ENCODE measurements at places on chromosomes 5 and 9.
A peak's percentile ranks its signal among the peaks of the same experiment; 100 is the strongest.

DNA sequence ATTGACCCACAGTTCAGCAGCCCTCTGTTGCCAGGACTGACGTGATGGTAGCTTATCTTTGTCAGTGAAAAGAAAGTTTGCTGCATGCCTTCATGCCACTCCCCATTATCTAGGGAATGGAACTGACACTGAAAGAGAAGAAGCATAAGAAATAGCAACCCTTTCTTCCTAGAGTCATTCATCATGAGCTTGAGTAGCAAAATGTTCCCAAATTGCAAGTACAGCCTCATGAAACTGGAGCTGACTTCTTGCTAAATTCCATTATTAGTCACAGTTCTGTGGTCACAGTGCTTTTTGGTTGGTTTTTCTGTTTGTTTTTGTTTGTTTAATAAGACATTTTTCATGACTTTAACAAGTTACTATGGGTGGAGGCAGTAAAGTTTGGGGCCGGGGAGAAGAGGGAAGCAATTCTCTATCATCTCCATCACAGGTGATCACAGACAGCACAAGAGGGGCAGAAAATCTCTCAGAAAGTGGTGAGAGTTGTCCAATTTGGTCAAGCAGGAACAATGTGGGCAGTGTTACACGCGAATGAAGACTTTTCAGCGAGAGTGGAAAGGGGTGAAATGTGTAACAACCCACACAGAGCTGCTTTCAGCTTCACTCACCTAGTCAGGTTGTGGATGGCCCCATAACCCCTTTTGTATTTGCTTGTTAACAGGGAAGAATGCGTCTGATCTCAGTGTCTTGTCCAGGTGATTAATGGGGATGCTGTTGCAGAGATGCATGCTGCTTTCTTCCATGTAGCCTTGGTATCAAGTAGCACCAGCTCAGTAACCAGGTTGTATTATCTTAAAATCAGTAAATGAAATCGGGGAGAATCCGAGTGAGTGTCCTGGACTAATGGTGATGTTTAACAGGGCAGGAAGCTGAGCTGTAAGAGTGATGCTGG is 440.4 kb downstream of the DMRT2 start:
- H3K36me3 ChIP-seq: no peaks in the 10 kb centered on the region
- peaks cover 9% of the 10 kb centered on the region for H3K4me1 ChIP-seq
- no peak for DNase-seq
- no peak overlapping the region for H3K4me3 ChIP-seq

DNA sequence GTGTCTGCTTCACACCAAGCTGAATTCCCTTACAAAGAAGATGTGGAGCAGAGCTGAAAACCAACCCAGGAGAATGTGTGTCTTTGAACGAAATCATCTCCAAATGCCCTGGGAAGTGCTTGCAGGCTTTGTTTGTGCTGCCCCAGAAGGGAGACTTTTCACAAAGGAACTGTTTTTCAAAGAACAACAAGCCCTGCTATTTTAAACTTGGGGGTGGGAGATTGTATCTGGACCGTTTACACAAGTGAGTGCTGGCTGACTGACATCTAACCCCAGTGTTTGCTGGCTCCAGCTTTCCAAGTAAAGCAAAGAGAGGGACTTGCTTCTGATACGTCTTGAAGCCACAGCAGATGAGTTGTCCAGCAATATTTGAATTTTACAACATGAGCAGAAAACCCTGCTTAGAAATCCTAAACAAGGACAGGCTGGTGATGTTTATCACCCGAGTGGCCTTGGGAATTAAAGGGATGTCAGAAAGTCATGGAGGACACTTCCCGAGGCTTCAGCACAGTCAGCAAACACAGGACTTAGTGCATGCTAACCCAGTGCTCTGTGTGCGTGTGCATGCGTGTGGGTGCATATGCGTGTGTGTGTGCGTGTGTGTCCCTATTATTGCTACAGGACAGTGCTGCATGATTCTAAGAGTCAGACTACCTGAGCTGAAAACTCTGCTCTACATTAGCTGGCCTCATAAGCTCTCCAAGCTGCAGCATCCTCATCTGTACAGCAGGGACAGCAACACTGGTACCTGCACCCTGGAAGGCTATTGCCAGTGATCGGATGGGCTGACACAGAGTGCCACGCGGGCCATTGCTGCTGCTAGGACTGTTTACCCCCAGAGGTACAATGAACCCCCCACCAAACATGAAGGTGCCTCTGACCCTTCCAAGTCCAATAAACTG is 1.4 kb downstream of the ADAMTS12 start:
- no peaks in the 10 kb centered on the region for H3K36me3 ChIP-seq
- no peak overlapping the region for H3K27ac ChIP-seq
- peaks cover 5% of the 10 kb centered on the region for H3K4me1 ChIP-seq
- peaks cover 41% of the 10 kb centered on the region for H3K27me3 ChIP-seq
- no peak overlapping the region for H3K4me3 ChIP-seq
- no peak for DNase-seq

DNA sequence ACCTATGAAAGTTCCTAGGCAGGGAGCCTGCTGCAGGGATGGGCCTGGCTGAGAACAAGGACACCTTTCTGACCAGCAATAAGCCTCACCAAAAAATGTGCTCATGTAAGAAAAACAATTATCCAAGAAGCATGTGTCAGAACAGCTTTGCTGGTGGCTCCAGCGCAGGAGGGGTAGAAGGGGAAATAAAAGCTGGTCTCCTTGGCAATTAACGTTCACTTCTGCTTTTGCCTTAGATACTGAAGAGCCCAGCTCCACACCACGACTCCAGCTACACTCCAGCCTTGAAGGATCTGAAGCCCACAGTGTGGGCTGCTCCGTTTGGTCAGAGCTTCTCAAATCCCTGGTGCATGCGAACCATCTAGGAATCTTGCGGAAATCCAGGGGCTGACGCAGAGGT is 107.6 kb upstream of the PHYKPL start:
- no peaks in the 10 kb centered on the region for H3K4me1 ChIP-seq
- no peak for DNase-seq
- H3K27ac ChIP-seq: no peak overlapping the region
- peaks cover 7% of the 10 kb centered on the region for H3K27me3 ChIP-seq

DNA sequence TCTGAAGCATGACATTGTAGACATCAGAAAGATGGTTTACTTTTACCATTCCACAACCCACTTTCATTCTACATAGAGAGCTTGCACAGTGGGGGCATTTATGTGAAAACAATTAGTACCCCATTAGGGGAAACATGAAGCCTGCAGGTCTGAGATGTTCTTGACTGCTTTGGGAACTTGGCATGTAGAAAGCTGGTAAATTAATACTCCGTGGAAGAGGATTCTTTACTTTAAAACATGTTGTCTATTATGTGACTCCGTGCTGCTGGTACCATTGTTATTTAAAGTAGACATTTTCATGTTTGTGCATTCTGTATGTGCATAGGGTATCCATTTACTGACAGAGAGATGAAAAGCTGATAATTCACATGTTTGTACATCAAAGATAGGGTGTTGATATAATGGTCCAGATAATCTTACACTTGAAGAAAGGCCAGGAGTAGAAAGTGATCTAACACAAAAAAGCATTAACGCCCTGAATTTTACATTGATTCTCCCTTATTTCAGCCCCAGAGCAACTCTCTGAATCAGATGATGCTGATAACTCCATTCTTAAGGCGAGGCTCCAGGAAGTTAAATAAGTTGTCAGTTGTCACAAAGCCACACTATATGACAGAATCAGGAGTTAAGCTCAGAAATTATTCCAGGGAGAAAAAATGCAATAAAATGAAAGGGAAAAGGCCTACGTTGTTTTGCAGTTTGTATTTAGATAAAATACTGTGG is 50.1 kb upstream of the CD180 start:
- no peaks in the 10 kb centered on the region for H3K36me3 ChIP-seq
- no peak for DNase-seq
- no peaks in the 10 kb centered on the region for H3K4me1 ChIP-seq
- no peaks in the 10 kb centered on the region for H3K27me3 ChIP-seq
- no peak overlapping the region for H3K4me3 ChIP-seq

DNA sequence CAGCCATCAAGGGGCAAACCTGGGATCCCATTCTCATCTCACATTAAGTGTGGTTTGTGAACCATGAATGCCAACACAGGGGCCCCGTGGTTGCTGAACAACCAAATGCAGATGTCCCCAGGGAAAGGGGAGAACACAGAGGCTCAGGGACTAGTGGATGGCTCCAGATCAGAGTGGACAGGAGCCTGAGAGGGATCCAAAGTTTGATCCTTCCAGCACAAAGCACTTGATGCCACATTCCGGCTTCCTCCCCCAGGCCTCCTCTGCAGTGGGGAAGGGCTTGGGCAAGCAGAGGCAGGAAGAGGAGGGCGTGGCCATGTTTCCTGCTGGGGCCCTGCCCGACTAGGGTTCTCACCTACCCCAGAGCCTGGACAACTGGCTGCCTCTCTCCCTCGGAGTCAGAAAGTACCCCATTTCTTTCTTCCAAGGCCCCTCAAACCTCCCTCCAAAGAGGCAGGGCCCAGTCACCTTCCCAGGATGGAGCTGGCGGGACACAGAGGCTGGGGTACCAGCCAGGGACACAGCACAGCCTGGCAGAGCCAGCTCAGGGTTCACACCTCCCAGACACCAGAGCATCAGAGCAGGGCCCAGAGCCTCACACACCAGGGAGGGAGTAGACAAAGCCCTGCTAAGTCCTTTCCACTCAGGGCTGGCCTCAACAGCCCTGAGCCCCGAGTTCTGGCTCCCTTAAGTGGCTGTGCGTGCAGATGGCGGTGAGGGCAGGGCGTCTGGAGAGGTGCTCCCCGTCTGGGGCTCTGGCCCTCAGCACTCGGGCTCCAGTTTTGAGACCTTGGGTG is 4.3 kb upstream of the RNF44 start:
- peak overlapping the region; percentile 94 for H3K27ac ChIP-seq
- no peaks in the 10 kb centered on the region for H3K27me3 ChIP-seq
- peak overlapping the region; percentile 84 for H3K4me3 ChIP-seq
- no peaks in the 10 kb centered on the region for H3K36me3 ChIP-seq

- DNase-seq: no peak
- no peak overlapping the region for H3K27ac ChIP-seq
- peaks cover 1% of the 10 kb centered on the region for H3K36me3 ChIP-seq
These were observed 37.1 kb downstream of the PLPP1 start for GRCh38 chr5:55497712-55498111.

DNA sequence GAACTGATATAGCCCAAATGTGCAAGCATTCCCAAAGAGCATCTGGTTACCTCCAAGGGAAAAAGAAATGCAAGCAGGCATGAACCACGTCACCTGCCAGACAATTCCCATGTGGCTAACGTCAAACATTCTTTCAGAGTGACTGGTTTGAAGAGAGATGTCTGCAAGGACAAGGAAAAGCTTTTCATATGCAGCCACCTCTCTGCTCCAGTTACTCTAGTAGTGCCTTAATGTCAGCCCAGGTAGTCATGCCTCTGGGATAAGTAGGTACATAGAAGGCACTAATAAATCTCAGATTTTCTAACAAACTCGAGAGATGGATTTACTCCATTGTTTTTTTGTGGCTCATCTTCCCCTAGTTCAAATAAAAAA is 96.8 kb upstream of the IFNK start:
- no peak overlapping the region for H3K4me3 ChIP-seq
- H3K36me3 ChIP-seq: no peaks in the 10 kb centered on the region
- no peak overlapping the region for H3K27ac ChIP-seq
- H3K4me1 ChIP-seq: no peaks in the 10 kb centered on the region

DNA sequence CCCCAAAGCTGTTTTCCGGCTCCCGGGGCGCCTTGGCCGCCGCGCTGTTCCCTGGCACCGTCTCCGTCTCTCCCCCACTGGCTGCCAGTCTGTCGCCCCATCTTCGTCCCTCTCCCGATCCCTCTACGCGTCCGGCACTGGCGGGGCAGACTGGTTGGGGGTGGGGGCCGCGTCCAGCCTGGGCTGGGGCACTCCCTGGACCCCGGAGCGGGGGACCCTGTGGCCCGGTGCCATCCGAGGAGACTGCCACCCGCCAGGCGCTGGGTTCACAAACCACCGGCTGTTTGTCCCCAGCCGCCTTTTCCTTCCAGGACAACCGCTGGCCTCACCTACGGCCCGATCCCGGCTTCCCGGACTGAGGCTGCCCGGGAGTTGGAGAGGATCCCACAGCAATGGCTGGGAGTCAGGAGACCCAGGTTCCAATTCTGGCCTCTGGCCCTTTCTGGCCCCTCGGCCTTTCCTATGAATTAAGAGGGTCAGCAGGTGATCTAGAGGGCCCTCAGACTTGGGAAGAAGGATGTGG is 1.0 kb upstream of the FIBCD1 start:
- DNase-seq: no peak
- no peak overlapping the region for H3K4me3 ChIP-seq
- H3K4me1 ChIP-seq: peaks cover 4% of the 10 kb centered on the region
- peaks cover 37% of the 10 kb centered on the region for H3K27me3 ChIP-seq
- no peaks in the 10 kb centered on the region for H3K36me3 ChIP-seq
- no peak overlapping the region for H3K27ac ChIP-seq

GRCh38 chr5:140239939-140240700 is 62.8 kb downstream of the PFDN1 start:
- H3K36me3 ChIP-seq: peaks cover 3% of the 10 kb centered on the region
- DNase-seq: peak; percentile 41
- H3K4me3 ChIP-seq: no peak overlapping the region
- no peak overlapping the region for H3K27ac ChIP-seq
- peaks cover 9% of the 10 kb centered on the region for H3K4me1 ChIP-seq

DNA sequence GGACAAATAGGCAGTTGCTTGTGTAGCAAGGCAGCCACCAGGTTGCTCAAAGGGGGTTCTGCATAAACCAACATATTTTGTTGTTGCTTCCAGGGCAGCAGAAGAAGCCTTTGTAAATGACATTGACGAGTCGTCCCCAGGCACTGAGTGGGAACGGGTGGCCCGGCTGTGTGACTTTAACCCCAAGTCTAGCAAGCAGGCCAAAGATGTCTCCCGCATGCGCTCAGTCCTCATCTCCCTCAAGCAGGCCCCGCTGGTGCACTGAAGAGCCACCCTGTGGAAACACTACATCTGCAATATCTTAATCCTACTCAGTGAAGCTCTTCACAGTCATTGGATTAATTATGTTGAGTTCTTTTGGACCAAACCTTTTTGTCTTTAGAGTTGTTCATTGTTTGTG is 20.8 kb downstream of the CLTA start:
- H3K4me3 ChIP-seq: no peak overlapping the region
- no peak for DNase-seq

GRCh38 chr5:151239237-151239861 is 13.6 kb upstream of the GM2A start:
- DNase-seq: no peak
- H3K27ac ChIP-seq: no peak overlapping the region
- H3K4me3 ChIP-seq: no peak overlapping the region
- no peaks in the 10 kb centered on the region for H3K27me3 ChIP-seq
- H3K4me1 ChIP-seq: peaks cover 41% of the 10 kb centered on the region
- H3K36me3 ChIP-seq: peaks cover 9% of the 10 kb centered on the region

DNA sequence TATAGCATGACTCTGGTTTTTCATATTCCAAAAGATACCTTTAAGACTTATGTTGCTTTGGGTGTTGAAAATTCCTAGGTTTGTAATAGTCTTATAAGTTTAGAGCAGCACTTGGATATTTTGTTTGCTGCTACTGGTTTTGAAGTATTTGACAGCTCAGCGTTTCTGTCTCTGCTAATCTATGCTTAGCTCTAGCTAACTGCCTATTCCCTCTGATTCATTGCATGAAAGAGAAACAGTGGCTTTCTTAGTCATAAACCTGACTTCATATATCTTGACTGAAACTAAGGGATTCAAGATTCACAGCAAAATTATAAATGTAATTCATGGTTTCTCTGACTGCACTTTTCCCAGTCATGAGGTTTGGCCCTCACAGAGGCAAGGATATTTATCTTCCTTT is 35.6 kb upstream of the ANXA1 start:
- H3K36me3 ChIP-seq: no peaks in the 10 kb centered on the region
- DNase-seq: no peak
